H1 (cell line): ENCODE measurements at places on chromosomes 6 and 20.

GRCh38 chr6:83215131-83216047, 22.2 kb downstream of the RWDD2A start:
- no peaks in the 10 kb centered on the region for H3K4me1 ChIP-seq
- H3K27me3 ChIP-seq, result no peaks in the 10 kb centered on the region
- no peak overlapping the region for H3K27ac ChIP-seq
- no peak overlapping the region for H3K4me3 ChIP-seq
- no peak for DNase-seq
- no peaks in the 10 kb centered on the region for H3K36me3 ChIP-seq

GRCh38 chr20:39109933-39110818, 148.0 kb downstream of the DHX35 start:
- no peaks in the 10 kb centered on the region for H3K36me3 ChIP-seq
- no peak overlapping the region for H3K4me3 ChIP-seq
- H3K27me3 ChIP-seq, result no peaks in the 10 kb centered on the region
- H3K27ac ChIP-seq, result no peak overlapping the region

GRCh38 chr6:119148098-119148824, 69.8 kb upstream of the FAM184A start:
- no peak overlapping the region for H3K4me3 ChIP-seq
- no peaks in the 10 kb centered on the region for H3K4me1 ChIP-seq
- H3K27ac ChIP-seq, result no peak overlapping the region
- no peaks in the 10 kb centered on the region for H3K36me3 ChIP-seq
- H3K27me3 ChIP-seq, result no peaks in the 10 kb centered on the region

DNA sequence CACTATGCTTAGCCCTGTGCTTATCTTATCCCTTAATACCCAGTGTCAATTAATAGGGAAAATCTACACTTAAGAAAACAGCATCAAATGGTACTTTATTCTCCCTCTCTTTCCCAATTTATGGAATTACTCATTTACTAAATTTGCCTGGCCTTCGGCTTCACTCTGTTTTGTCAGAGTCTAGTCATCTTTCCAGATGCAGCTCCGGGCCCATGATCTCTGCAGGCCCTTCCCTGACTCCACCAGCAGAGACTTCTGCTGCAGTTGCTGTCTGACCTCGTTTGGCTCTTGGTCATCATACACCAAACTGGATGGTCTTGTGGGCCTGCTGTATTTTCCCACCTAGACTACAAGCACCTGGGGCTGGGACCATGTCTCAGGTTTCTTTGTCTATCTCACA, 27.4 kb downstream of the MRS2 start:
- peaks cover 4% of the 10 kb centered on the region; the same call in 1 of the 2 replicates for H3K36me3 ChIP-seq
- no peak for DNase-seq
- no peaks in the 10 kb centered on the region for H3K27me3 ChIP-seq
- H3K4me3 ChIP-seq, result no peak overlapping the region
- no peak overlapping the region for H3K27ac ChIP-seq
- no peaks in the 10 kb centered on the region for H3K4me1 ChIP-seq

GRCh38 chr6:168018664-168019063, 21.2 kb downstream of the KIF25 start:
- H3K36me3 ChIP-seq, result no peaks in the 10 kb centered on the region
- H3K4me1 ChIP-seq, result no peaks in the 10 kb centered on the region; the same call in 1 of the 2 replicates
- H3K27ac ChIP-seq, result no peak overlapping the region
- DNase-seq, result peak; percentile 26
- no peaks in the 10 kb centered on the region for H3K27me3 ChIP-seq
- H3K4me3 ChIP-seq, result no peak overlapping the region
